ENCODE measurements at places on chromosomes 12 and 14.

- DNase-seq = no peak
These were observed 13.1 kb downstream of the COPZ1 start for GRCh38 chr12:54337854-54338650.

DNA sequence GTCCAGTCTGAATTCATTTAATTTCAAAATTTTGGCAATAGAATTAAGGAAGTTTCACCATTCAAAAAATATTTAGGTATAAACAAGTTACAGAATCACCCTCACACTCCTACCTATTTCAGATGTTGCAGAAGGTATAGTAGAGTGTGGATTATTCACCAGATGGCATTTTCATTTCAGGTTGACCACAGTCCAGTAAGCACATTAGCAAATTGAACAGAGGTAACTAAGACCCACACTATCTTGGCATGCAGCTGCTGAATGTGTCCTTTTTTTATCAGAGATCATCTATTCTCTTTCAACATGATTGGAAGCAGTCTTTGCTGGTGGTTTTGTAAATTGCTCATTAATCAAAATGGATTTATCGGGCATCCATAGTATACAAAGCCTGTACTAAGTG is 151.8 kb upstream of the GARIN6 start:
- DNase-seq = no peak

DNA sequence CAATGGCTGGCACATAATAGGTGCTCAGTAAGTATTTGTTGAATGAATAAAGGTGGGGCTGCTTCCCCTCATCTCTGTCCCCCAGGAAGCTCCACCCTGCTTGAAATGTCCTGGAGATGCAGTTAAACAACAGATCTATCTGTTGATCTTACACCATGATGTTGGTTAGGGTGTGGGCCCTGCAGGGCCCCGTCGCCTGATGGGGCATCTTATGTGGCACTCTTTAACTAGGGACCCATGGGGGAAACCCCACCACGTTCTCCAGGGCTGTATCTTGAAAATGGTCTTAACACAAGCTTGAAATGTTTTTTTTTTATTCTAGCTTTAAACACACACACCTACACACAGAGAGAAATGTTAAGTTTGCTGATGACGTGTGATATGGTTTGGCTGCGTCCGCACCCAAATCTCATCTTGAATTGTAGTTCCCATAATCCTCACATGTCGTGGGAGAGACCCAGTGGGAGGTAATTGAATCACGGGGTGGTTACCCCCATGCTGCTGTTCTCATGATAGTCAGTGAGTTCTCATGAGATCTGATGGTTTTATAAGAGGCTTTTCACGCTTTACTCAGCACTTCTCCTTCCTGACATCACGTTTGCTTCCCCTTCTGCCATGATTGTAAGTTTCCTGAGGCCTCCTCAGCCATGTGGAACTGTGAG is 741.7 kb downstream of the VRK1 start:
- no peak for DNase-seq

- no peak for DNase-seq
These were observed 226.7 kb downstream of the GXYLT1 start for GRCh38 chr12:41917938-41918341.

- DNase-seq = no peak
These were observed 54.5 kb upstream of the HECTD1 start for GRCh38 chr14:31261859-31262731.

- no peak for DNase-seq
These were observed 182.6 kb downstream of the CNTN1 start for GRCh38 chr12:40874868-40875267.

DNA sequence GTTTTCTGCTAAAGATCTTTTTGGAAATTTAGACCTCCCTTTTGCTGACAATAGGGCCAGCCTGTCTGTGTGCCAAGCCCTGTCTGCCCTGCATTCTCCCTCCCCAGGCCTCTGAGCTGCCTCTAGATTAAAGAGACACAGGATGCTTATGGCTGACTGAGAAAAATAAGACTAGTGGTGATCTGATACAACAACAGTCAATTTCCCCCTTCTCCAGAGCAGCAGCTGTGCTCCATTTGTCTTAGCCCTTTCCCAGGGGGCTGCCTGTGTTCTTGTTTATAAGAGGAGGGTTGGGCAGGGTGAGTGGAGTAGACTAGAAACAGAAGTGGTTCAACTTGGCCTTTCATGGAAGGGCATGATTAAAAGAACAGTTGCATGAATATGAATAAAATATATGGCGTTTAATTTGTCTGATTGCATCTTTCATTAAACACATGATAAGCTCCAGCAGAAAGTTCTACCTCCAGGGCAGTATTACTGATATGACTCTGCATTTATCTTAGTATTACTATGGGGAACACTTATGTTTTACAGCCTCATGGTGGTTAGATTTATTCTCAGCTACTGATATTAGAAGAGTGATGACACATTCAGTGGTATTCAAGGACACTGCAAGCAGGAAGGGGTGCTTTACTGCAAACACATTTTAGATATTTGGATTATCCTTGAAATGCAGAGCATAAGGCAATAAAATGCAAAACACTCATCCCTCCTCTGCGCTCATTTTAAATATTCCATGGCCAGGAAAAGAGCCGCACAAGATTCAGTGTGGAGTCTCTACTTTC is 150.2 kb upstream of the CLEC14A start:
- no peak for DNase-seq

DNA sequence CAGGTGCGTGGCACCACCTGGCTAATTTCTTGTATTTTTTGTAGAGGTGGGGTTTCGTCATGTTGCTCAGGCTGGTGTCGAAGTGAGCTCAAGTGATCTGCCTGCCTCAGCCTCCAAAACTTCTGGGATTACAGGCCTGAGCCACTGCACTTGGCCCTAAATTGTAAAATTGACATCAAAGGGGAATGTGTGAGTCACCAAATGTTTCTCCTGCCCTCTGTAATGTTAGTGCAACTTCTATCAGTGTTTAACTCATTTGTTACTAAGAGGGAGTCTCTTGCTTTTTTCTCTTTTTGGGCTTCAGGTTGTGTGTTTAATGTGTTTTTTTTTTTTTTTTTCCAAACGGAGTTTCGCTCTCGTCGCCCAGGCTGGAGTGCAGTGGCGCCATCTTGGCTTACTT is 2.3 kb downstream of the TULP3 start:
- no peak for DNase-seq

GRCh38 chr14:74965486-74966153 is 10.2 kb upstream of the PGF start:
- no peak for DNase-seq

DNA sequence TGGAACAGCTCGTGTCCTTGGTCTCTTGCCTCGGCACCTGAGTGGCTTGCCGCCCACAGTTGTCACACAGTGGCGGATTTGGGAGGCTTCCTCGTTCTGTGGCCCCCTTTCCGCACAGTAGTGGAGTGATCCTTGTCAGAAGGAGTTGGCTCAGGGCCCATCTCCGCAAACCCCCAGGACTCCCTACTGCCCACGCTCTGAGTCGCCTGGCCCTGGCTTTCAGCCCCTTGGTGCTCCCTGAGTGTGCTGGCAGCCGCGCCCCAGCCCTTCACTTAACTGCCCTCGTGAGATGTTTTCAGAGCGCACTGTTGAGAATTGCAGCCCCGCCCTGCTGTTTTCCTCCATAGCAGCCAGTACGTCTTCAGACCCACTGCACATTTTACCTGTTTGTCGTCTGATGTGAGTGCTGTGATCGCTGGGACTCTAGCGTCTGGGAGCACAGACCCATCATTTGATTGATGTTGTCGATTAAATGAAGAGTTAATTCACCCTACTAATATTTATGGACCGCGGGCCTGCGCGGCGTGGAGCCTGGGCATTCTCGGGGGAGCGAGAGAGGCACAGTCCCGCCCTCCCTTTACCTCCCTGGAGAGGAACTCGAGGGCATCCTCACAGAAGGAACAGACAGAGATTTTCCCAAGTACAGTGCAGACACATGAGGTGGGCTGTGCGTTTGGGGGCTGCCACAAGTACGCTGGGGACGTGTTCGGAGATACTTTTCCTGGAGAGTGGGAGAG is 91.8 kb downstream of the DDX51 start:
- no peak for DNase-seq

GRCh38 chr12:103626498-103626897 is 39.4 kb downstream of the STAB2 start:
- DNase-seq = no peak

Measured in activated T-cell treated with anti-CD3 and anti-CD28 coated beads for 1 hour (primary cell).